ENCODE measurements at places on chromosomes 13 and 19.

- DNase-seq = no peak
Observed at GRCh38 chr19:3105641-3106508, 11.7 kb downstream of the GNA11 start.

DNA sequence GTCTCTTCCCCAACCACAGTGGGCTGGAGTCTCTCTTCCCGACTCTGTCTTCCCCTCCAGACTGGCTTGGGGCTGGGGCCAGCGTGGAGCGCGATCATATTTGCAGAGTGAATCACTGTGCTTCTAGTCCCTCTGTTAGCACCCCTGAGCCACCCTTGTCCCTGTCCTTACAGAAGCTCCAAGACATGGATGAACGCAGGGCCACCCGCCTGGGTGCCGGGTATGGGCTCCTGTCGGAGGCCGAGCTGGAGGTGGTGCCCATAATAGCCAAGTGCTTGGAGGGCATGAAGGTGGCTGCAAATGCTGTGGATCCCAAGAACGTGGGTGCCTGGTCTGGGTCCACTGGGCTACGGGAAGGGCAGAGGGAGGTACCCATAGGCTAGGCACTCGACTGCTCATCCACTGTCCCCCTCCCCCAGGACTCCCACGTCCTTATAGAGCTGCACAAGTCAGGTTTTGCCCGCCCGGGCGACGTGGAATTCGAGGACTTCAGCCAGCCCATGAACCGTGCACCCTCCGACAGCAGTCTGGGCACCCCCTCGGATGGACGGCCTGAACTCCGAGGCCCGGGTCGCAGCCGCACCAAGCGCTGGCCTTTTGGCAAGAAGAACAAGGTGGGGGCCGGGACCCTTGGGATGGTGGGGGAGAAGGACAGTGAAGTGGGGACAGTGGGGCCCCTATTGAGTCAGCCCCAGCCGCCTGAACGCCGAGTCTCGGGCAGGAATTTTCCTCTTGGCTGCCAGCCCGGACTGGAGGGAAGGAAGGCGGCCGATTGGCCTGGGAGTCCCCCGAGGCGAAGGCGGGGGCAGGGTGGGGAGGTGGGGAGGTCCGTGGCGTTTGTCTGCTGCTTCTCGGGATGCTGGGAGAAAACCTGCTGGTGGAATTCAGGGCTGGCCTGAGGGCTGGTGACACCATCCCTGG lies 5.2 kb downstream of the TRIP10 start:
- DNase-seq = no peak

- no peak for DNase-seq
Observed at GRCh38 chr19:1213391-1214286, 8.1 kb downstream of the STK11 start.

DNA sequence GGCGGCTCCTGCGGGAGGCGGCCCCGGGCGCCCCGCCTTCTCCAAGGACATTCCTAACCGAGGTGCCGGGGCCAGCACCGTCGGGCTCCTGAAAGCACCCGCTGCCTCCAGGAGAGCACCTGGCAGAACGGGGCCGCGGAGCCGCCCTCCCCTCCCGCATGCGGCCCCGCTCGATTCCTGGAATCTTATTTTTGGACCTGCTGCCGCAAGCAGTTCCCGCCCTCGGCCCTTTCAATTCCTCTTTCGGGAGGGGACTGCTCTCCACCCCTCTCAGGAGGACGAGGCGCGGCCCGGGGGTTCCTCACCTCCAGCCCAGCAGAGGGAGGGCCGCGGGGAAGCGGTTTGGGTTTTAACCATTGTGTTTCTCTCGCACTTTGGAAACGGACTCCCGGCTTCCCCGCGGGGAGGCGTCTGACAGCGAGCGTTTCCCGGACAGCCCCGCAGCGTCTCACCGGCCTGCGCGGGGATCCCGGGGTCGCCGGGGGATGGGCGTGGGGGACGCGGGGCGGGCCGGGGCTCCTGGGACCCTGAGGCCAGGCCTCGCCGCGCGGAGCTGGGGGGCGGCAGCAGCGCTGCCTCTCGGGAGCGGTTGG lies 849 bp downstream of the GAS6 start:
- no peak for DNase-seq

- DNase-seq = no peak
Observed at GRCh38 chr13:76697288-76697687, 188.9 kb downstream of the KCTD12 start.

DNA sequence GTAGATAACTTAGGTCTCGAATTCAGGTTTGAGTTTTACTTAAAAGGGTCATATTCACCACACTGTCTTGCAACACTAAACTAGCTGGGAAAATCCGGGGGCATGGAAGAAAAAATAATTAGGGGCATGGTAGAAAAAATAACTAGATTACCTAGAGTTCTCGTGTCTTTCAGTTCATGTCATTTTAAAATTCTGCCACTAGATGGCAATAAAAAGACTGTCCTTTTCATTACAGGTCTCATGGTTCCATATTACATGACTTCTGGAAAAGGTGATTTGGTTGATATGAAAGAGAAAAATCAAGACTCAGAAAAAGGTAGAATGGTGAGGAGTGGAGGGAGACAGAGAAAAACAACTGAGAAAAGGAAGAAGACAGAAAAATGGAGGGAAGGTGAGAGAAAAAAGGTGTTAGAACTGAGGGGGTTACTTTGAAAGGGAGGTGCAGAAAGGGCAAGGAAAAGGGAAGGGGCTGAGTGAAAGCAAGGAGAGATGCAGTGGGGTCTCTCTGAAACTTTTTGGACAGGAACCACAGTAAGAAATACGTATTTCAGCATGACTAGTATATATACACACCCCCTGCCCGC lies 299.0 kb downstream of the KLF12 start:
- DNase-seq = no peak

GRCh38 chr19:37872383-37872782 lies 34.0 kb downstream of the WDR87 start:
- no peak for DNase-seq

- no peak for DNase-seq
Observed at GRCh38 chr13:47420568-47420967, 523.7 kb upstream of the HTR2A start.

DNA sequence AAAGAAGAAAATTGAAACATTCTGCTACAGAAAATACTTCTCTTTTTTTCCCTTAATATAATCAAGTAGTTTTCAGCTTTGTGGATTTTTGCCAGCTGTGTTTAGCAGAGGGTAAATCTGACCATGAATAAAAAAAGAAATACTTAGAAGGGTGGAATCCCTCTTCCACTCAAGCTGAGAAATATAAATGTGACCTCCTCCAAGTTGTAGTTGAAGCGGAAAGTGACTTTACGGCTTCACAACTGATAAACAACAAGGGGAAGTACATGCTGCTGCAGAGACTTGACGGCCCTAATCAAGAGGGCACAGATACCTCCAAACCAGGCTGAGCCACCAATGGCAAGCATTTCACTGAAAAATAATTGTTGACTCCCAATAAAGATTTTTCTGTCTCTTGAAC lies 785.0 kb downstream of the SLITRK5 start:
- no peak for DNase-seq

DNA sequence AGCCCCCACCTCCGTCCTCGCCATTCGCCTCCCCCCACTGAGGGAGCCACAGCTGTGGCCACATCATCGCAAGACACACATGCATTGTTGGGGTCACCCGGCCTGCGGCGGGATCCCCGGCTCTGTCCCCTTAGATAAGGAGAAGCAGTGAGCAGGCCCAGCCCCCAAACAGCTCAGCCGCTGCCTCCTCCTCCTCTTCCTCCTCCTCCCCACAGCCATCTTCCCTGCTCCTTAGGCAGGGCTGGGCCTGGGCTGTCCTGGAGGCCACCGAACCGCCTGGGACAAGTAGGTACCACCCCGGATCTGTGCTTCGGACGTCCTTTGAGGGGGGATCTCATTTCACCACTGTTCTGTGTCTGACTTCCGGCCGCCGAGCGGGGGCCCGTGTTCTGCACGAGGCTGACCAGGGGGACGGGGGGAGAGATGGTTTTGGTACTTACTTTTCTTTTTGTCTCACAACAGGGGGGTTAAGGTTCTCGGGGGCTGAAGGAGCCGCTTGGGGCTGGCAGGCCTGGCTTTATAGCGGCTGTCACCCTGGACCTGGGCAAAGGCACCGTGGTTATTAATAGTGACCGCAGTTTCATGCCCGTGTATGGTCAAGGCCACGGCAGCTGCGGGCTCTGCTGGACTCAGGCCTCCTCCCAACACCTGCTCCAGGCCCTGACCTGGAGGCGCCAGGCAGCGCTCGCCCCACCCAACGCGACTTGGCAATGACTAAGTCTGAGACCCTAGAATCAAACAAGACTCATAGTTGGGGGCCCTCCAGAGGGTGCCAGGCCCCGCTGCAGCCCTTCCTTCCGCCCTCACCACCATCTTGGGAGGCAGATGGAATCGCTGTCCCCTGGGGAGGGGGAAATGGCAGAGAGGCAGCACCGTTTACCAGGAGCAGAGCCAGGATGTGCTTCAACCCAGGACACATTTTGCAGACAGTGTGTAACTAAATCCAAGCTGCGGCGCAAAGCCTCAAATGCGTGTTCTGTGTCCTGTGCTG lies 18.3 kb downstream of the NMRK2 start:
- DNase-seq = no peak

GRCh38 chr19:41745756-41746155 lies 9.6 kb upstream of the CEACAM6 start:
- DNase-seq = no peak

All from thoracic aorta (tissue), 2 donors.